ENCODE measurements at places on chromosomes 13 and 19.
A peak's percentile ranks its signal among the peaks of the same experiment; 100 is the strongest.

- no peak overlapping the region for H3K4me3 ChIP-seq
- no peaks in the 10 kb centered on the region for H3K27me3 ChIP-seq
- H3K4me1 ChIP-seq = peaks cover 5% of the 10 kb centered on the region
- H3K36me3 ChIP-seq = no peaks in the 10 kb centered on the region
Measured at GRCh38 chr19:5934774-5935472, 20.9 kb downstream of the CAPS start.

DNA sequence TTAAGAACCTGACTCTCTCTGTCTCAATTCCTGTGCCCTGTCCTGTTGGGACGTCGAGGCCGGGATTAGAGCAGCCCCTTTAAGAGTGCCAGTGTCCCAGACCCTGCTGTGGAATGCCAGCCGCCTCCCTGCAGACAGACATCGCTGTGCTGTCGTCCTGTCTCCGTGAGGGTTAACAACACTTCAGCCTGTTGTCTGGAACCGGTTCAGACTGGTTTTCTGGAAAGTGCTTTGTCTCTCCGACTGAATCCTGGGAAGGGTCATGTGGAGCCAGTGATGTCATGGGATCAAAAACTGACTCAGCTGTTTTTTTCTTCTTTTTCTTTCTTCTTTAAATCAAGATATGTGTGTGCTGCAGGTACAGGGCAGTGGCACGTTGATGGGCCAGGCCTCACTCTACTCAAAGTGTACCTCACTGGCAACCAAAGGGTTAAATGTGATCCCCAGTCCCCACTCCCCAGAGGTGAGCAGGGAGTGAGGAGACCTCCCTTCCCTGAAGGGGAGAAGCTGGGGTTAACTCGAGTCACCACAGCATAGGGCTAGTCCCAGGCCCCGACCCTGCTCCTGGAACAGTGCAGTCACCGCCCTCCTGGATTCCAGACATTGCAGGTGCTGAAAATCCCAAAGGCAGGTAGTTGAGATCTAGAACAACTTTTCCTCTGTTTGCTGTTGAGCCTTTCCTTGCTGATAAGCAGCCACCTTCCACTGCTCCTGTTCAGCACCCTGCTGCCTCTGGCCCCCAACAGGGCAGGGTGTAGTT is 50.8 kb downstream of the TSSK6 start:
- DNase-seq = no peak
- peaks cover 40% of the 10 kb centered on the region for H3K36me3 ChIP-seq
- no peak overlapping the region for H3K4me3 ChIP-seq

GRCh38 chr13:44929692-44930091 is 59.6 kb downstream of the NUFIP1 start:
- H3K4me1 ChIP-seq = no peaks in the 10 kb centered on the region
- DNase-seq = no peak
- H3K27me3 ChIP-seq = peaks cover 21% of the 10 kb centered on the region
- no peak overlapping the region for H3K27ac ChIP-seq

DNA sequence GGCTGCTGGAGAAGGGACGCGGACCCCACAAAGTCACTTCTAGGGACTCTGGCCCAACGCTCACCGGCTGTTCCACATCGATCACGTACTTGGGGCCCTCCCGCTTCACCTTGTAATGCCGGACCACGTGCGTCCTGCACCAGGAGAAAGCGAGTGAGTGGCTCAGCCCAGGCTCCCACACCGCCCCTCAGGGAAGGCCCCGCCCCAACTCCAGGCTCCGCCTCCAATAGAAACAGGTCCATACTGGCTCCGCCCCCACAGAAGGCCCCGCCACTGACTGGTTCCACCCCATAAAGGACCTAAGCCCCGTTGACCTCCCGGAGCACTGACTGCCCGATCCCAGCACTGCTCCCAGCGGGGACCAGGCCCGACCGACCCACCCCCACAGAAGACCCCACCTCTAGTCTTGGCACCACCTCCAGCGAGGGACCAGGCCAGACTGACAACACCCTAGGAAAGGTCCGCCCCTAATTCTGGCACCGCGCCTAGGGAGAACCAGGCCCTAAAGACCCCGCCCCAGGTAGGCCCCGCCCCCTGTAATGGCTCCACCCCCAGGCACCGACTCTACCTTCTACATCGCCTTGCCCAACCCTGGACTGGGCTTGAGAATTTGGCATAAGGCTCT is 11.3 kb downstream of the STAP2 start:
- H3K4me3 ChIP-seq = peak overlapping the region; percentile 82
- H3K36me3 ChIP-seq = no peaks in the 10 kb centered on the region
- peak; percentile 53 for DNase-seq
- no peaks in the 10 kb centered on the region for H3K27me3 ChIP-seq

- peaks cover 3% of the 10 kb centered on the region for H3K36me3 ChIP-seq
- no peak for DNase-seq
- peaks cover 2% of the 10 kb centered on the region for H3K27me3 ChIP-seq
- no peaks in the 10 kb centered on the region for H3K4me1 ChIP-seq
- no peak overlapping the region for H3K4me3 ChIP-seq
Measured at GRCh38 chr13:24128962-24129361, 31.6 kb upstream of the SPATA13 start.

- H3K36me3 ChIP-seq = no peaks in the 10 kb centered on the region
- H3K4me1 ChIP-seq = peaks cover 32% of the 10 kb centered on the region
- DNase-seq = no peak
- H3K4me3 ChIP-seq = no peak overlapping the region
- H3K27me3 ChIP-seq = no peaks in the 10 kb centered on the region
Measured at GRCh38 chr19:19436137-19436691, 30.7 kb downstream of the GATAD2A start.

DNA sequence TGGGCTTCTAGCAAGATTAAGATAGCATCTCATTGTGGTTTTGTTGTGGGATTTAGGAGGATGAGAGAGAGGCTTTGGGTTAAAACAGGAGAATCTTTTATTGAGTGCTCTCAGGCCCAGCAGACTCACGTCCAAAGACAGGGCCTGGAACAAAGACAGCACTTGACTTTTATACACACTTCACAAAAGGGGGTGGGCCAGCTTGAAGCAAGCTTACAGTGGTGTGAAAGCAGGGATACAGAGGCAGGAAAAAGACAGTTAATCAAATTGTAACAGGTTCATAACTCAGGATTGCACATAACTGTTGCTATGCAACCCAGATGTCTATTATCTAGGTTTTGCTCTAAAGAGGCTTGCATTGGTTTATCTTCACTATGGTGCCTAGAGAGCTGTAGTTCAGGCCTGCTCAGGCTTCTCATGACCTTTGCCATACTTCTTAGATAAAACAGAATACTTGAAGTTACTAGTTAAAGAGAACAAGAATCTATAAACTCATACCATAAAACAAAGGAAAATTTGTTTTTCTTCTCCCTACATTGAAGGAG is 42.2 kb upstream of the CEACAM21 start:
- H3K4me3 ChIP-seq = peak overlapping the region; percentile 6
- H3K36me3 ChIP-seq = no peaks in the 10 kb centered on the region
- peak overlapping the region; percentile 69 for H3K27ac ChIP-seq
- H3K4me1 ChIP-seq = peaks cover 48% of the 10 kb centered on the region
- DNase-seq = no peak
- no peaks in the 10 kb centered on the region for H3K27me3 ChIP-seq

DNA sequence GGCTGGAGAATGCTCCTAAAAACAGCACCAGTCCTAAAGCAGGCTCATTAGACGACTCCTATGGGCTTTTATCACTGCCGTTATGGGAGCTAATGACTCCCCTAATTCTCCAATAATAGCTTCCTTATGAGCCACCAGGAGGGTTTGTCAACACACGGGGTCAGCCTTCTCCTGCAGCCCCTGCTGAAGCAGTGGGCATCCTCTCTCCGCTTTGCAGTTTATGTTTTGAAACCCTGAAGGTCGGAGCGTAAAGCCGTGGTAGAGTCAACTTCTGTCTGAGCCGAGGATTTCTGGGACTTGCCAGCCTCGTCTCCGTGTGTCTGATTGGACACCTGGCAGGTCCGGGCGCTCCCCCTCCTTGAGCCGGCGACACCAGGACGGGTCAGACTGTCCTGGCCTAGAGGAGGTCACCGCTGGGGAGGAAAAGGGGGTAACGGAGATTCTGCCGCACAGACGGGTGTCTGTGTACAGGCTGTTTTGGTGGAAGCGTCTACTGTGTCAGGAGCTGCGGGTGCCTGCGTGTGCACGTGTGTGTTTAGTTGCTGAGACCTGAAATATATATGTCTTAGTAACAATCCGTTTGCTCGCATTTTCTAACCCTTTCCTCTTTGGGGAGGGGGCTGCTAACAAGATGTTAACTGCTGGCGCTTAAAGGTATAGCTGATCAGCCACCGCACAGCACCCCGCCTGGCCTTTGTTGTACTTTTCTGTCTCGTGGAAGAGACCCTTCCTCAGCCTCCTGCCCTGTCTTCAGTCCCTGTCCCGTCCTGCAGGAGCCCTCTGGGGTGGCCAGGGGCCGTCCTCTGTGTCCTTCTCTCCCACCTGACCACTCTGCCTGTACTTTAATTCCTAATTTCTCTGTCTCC is 1.9 kb downstream of the KDM4B start:
- peak overlapping the region; percentile 81 for H3K27ac ChIP-seq
- H3K36me3 ChIP-seq = no peaks in the 10 kb centered on the region
- no peaks in the 10 kb centered on the region for H3K27me3 ChIP-seq
- no peak for DNase-seq

- peaks cover 38% of the 10 kb centered on the region for H3K4me1 ChIP-seq
- peak overlapping the region; percentile 93 for H3K27ac ChIP-seq
- H3K36me3 ChIP-seq = no peaks in the 10 kb centered on the region
- H3K27me3 ChIP-seq = no peaks in the 10 kb centered on the region
- no peak for DNase-seq
- H3K4me3 ChIP-seq = peak overlapping the region; percentile 71
Measured at GRCh38 chr19:44692379-44692721, 6.6 kb upstream of the CEACAM16 start.

DNA sequence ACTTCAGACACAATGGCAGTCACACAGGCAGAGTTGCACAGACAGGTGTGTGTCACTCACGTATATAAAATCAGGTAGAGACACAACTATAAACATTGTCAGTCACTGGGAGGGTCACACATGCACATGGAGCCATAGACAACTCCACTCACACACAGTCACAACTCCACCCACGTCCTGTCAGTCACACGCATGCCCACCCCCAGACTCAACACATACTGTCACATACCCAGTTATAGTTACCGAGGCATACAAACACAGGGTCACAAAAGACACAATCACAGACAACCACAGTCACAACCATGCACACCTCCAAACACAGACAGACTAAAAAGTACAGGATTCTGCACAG is 1.5 kb downstream of the NUMBL start:
- H3K4me1 ChIP-seq = peaks cover 5% of the 10 kb centered on the region
- no peak overlapping the region for H3K4me3 ChIP-seq
- DNase-seq = no peak
- H3K36me3 ChIP-seq = no peaks in the 10 kb centered on the region
- H3K27ac ChIP-seq = no peak overlapping the region

GRCh38 chr13:89748716-89749115 is 1598.8 kb upstream of the MIR17HG start:
- H3K27ac ChIP-seq = no peak overlapping the region
- no peak for DNase-seq
- no peak overlapping the region for H3K4me3 ChIP-seq
- H3K27me3 ChIP-seq = no peaks in the 10 kb centered on the region
- no peaks in the 10 kb centered on the region for H3K4me1 ChIP-seq
- no peaks in the 10 kb centered on the region for H3K36me3 ChIP-seq

- H3K27ac ChIP-seq = no peak overlapping the region
- peaks cover 35% of the 10 kb centered on the region for H3K36me3 ChIP-seq
- H3K27me3 ChIP-seq = peaks cover 17% of the 10 kb centered on the region
- H3K4me3 ChIP-seq = no peak overlapping the region
Measured at GRCh38 chr13:33707449-33707848, 110.5 kb upstream of the RFC3 start.

Measured in naive thymus-derived CD8-positive, alpha-beta T cell (primary cell).